ENCODE measurements at places on chromosomes 6 and 20. TPM values are rescaled to one million over a fixed set of nuclear protein-coding genes. Genes with fewer than 3 reads are reported as not detected.

GRCh38 chr6:12011276-12012037 lies 655 bp upstream of the HIVEP1 start:
- no peaks in the 10 kb centered on the region for H3K36me3 ChIP-seq
- no peaks in the 10 kb centered on the region for H3K27me3 ChIP-seq
- peak overlapping the region; percentile 94 for H3K27ac ChIP-seq
- H3K4me1 ChIP-seq = peaks cover 16% of the 10 kb centered on the region
- DNase-seq = peak; percentile 98

GRCh38 chr20:10508060-10508459 lies 73.0 kb downstream of the SLX4IP start:
- peak overlapping the region; percentile 53 for H3K27ac ChIP-seq
- no peaks in the 10 kb centered on the region for H3K27me3 ChIP-seq
- H3K4me3 ChIP-seq = no peak overlapping the region
- H3K4me1 ChIP-seq = peaks cover 42% of the 10 kb centered on the region
- no peaks in the 10 kb centered on the region for H3K36me3 ChIP-seq
- peak; percentile 64 for DNase-seq

- no peaks in the 10 kb centered on the region for H3K36me3 ChIP-seq
- no peaks in the 10 kb centered on the region for H3K4me1 ChIP-seq
- no peak overlapping the region for H3K27ac ChIP-seq
- H3K27me3 ChIP-seq = no peaks in the 10 kb centered on the region
- DNase-seq = peak; percentile 97
Observed at GRCh38 chr20:4041748-4042411, 26.5 kb upstream of the RNF24 start.

- no peak overlapping the region for H3K27ac ChIP-seq
- no peaks in the 10 kb centered on the region for H3K36me3 ChIP-seq
- DNase-seq = no peak
- no peaks in the 10 kb centered on the region for H3K27me3 ChIP-seq
Observed at GRCh38 chr6:5906340-5906670, 100.4 kb downstream of the NRN1 start.

CLVS2 gene
- total RNA-seq = 1.5 TPM

- H3K4me1 ChIP-seq = no peaks in the 10 kb centered on the region
- no peak overlapping the region for H3K4me3 ChIP-seq
- H3K27me3 ChIP-seq = no peaks in the 10 kb centered on the region
- H3K36me3 ChIP-seq = no peaks in the 10 kb centered on the region
- no peak overlapping the region for H3K27ac ChIP-seq
- DNase-seq = no peak
Observed at GRCh38 chr20:14963262-14963663, 625.9 kb upstream of the FLRT3 start.

DNA sequence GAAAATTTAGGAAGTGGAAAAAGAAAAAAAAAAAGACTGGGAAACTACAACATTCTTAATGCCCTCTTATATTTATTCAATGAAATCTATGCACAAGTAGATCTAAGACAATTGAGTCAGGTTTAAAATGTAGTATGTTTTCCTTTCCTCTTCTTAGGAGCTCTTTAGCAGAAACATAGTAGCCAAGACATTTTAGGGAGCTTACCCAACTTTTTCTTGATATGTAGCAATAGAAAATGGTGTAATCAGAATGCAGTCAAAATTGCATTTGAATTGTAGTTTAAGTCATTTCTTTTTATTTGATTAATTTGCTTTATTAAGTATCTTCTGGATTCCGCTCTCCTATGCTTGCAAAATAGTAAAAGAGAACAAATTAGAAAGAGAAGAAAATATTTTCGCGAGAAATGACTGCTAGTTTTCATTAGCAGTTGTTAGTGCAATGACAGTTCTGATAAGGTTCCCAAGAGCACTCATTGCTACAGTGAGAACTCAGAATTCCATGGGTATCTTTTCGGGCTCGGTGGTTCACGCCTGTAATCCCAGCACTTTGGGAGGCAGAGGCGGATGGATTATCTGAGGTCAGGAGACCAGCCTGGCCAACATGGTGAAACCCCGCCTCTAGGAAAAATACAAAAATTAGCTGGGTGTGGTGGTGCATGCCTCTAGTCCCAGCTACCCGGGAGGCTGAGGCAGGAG lies 52.2 kb downstream of the JARID2 start:
- no peak for DNase-seq
- H3K27me3 ChIP-seq = no peaks in the 10 kb centered on the region
- H3K36me3 ChIP-seq = no peaks in the 10 kb centered on the region
- H3K4me1 ChIP-seq = peaks cover 2% of the 10 kb centered on the region
- H3K27ac ChIP-seq = no peak overlapping the region

DNA sequence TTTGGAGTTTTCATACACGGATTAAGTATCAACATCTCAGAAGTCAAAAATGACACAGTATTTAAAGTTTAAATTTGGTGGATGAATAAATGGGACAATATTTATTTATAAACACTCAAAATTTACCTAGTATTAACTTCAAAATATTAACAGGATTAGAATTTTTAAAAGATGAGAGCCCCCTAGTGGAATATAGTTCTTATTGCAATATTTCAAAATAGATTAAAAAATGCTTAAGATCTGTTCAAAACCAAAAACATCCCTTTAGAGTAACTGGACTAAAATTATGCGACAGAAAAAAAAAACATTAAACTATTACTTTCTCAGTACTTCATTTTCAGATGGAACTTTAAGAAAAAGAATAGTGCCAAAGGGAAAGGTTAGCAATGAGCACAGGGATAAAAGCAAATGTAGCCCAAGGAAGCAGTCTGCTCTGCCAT lies 56.6 kb downstream of the SNX14 start:
- no peak overlapping the region for H3K27ac ChIP-seq
- H3K4me3 ChIP-seq = no peak overlapping the region
- H3K4me1 ChIP-seq = no peaks in the 10 kb centered on the region

GMPR gene
- 22.5 TPM for total RNA-seq

HSPA12B gene
- 2.8 TPM for total RNA-seq

DNA sequence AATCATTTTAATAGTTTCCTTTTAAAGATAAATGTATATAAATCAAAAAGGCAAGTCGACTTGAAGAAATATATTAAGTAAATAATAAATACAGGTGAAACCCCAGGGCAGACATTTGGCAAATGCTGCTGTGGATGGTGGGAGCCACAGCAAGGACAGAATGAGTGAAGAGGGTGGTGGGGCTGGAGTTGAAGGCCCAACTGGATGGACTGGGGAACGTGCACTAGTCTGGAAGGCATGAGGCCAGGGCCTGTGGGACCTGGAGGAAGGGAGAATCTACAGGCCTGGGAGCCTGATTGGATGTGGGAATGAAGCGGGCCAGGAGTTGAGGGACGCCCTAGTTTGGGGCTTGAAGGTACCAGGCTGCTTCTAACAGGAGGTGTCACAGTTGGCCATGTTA lies 30.6 kb upstream of the BLCAP start:
- no peak overlapping the region for H3K4me3 ChIP-seq
- H3K27ac ChIP-seq = no peak overlapping the region
- H3K4me1 ChIP-seq = no peaks in the 10 kb centered on the region
- peaks cover 10% of the 10 kb centered on the region for H3K27me3 ChIP-seq

GRCh38 chr6:81401970-81402690 lies 350.4 kb downstream of the TENT5A start:
- no peak overlapping the region for H3K27ac ChIP-seq
- no peaks in the 10 kb centered on the region for H3K27me3 ChIP-seq
- H3K4me1 ChIP-seq = peaks cover 22% of the 10 kb centered on the region
- no peak for DNase-seq
- H3K4me3 ChIP-seq = no peak overlapping the region

- no peak for DNase-seq
- H3K4me1 ChIP-seq = no peaks in the 10 kb centered on the region
- H3K27ac ChIP-seq = no peak overlapping the region
- H3K4me3 ChIP-seq = no peak overlapping the region
- no peaks in the 10 kb centered on the region for H3K27me3 ChIP-seq
- no peaks in the 10 kb centered on the region for H3K36me3 ChIP-seq
Observed at GRCh38 chr20:25364180-25364788, 26.4 kb downstream of the ABHD12 start.

All from adrenal gland (tissue), 19 donors.